ENCODE measurements at places on chromosomes 12 and 14. TPM values are rescaled to one million over a fixed set of nuclear protein-coding genes. Genes with fewer than 3 reads are reported as not detected.
A peak's percentile ranks its signal among the peaks of the same experiment; 100 is the strongest.

- no peaks in the 10 kb centered on the region for H3K4me1 ChIP-seq
- no peaks in the 10 kb centered on the region for H3K27me3 ChIP-seq
- no peaks in the 10 kb centered on the region for H3K36me3 ChIP-seq
- no peak overlapping the region for H3K27ac ChIP-seq
- no peak for DNase-seq
- no peak overlapping the region for H3K4me3 ChIP-seq
These were observed 64.4 kb upstream of the TRHDE start for GRCh38 chr12:72207486-72208409.

GRCh38 chr14:24632336-24632735, 1.7 kb downstream of the GZMB start:
- H3K4me1 ChIP-seq = peaks cover 48% of the 10 kb centered on the region
- peaks cover 52% of the 10 kb centered on the region for H3K36me3 ChIP-seq
- DNase-seq = no peak
- peak overlapping the region; percentile 95 for H3K27ac ChIP-seq

GRCh38 chr12:1760566-1761382, 59.6 kb upstream of the LRTM2 start:
- peaks cover 37% of the 10 kb centered on the region for H3K36me3 ChIP-seq
- DNase-seq = no peak
- no peak overlapping the region for H3K4me3 ChIP-seq
- no peaks in the 10 kb centered on the region for H3K27me3 ChIP-seq
- H3K4me1 ChIP-seq = peaks cover 16% of the 10 kb centered on the region

FAM186B gene
- total RNA-seq = not detected

- H3K27me3 ChIP-seq = no peaks in the 10 kb centered on the region
- H3K36me3 ChIP-seq = no peaks in the 10 kb centered on the region
- H3K4me1 ChIP-seq = no peaks in the 10 kb centered on the region
- no peak overlapping the region for H3K27ac ChIP-seq
- no peak overlapping the region for H3K4me3 ChIP-seq
These were observed 105.0 kb upstream of the RASSF8 start for GRCh38 chr12:25853316-25854095.

DNA sequence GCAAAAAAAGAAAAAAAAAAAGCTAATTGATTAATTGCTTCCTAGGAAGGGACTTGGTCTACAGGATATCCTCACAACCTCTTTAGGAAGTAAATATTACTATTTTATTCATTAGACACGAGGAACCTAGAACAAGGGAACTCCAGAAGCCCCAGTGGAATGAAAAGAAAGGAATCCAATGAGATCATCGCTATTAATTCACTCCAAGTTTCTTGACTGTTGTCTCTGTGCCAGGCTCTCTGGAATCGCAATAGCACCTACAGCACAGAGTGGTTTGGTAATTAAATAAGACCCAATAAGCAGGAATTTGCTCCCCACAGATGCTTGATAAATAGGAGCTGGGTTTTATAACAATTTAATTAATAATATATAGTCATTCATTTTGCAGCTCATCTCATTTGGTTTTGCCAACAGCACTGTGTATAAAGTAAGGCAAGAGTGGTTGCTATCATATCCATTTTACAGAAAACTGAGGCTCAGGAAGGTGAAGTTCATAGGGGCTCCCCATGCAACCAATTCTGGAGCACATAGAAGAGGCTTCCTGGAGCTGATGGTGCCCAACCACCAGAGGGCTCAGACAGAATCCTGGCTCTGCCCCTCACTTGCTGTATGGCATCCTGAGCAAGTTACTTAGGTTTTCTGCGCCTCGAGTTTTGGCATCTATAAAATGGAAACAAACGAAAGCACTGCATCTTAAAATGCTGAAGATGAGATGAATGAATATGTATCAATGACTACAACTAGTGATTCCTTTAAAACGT, 420.2 kb downstream of the MED13L start:
- peaks cover 18% of the 10 kb centered on the region for H3K27me3 ChIP-seq
- no peaks in the 10 kb centered on the region for H3K4me1 ChIP-seq
- H3K4me3 ChIP-seq = no peak overlapping the region
- H3K27ac ChIP-seq = no peak overlapping the region
- no peak for DNase-seq

DNA sequence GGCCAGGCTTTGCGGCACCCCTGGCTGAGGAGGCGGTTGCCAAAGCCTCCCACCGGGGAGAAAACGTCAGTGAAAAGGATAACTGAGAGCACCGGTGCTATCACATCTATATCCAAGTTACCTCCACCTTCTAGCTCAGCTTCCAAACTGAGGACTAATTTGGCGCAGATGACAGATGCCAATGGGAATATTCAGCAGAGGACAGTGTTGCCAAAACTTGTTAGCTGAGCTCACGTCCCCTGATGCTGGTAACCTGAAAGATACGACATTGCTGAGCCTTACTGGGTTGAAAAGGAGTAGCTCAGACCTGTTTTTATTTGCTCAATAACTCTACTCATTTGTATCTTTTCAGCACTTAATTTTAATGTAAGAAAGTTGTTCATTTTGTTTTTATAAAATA, 9.9 kb downstream of the DYRK2 start:
- no peak overlapping the region for H3K27ac ChIP-seq
- peaks cover 92% of the 10 kb centered on the region for H3K4me1 ChIP-seq
- no peaks in the 10 kb centered on the region for H3K27me3 ChIP-seq
- peaks cover 69% of the 10 kb centered on the region for H3K36me3 ChIP-seq
